A549 treated with CORT108297 at 1 μM for 4 hours (cell line): ENCODE measurements at places on chromosomes 11 and 22. TPM values are rescaled to one million over a fixed set of nuclear protein-coding genes. Genes with fewer than 3 reads are reported as not detected.

The ZNF195 gene
- total RNA-seq = 17.9 to 23.4 TPM (median 19.7 TPM) in 5 replicates

The PATE1 gene
- not detected in 5 replicates for total RNA-seq

The USP47 gene
- 24.3 to 40.6 TPM (median 26.9 TPM) in 5 replicates for total RNA-seq

The CBLIF gene
- total RNA-seq = not detected in 5 replicates

The C11orf91 gene
- total RNA-seq = 0.35 to 1.8 TPM (median 1.4 TPM) in 5 replicates

The SSTR3 gene
- not detected in 5 replicates for total RNA-seq

The C22orf42 gene
- not detected in 5 replicates for total RNA-seq

The CCDC87 gene
- total RNA-seq = 0.54 to 0.72 TPM (median 0.57 TPM) in 5 replicates

The ADM2 gene
- 0.38 to 0.83 TPM (median 0.64 TPM) in 5 replicates for total RNA-seq

The CEND1 gene
- 1.4 to 2.7 TPM (median 2.0 TPM) in 5 replicates for total RNA-seq

The OR4C11 gene
- not detected in 5 replicates for total RNA-seq

The NUP160 gene
- 24.0 to 32.5 TPM (median 30.2 TPM) in 5 replicates for total RNA-seq

The ZW10 gene
- total RNA-seq = 12.0 to 15.1 TPM (median 12.8 TPM) in 5 replicates

The TNNI2 gene
- total RNA-seq = 0.25 TPM in 1 of 5 replicates, not detected in the others

The EHBP1L1 gene
- total RNA-seq = 29.8 to 47.7 TPM (median 43.6 TPM) in 5 replicates
